NAMALWA (cell line): ENCODE measurements at places on chromosomes 2 and 18.
A peak's percentile ranks its signal among the peaks of the same experiment; 100 is the strongest.

DNA sequence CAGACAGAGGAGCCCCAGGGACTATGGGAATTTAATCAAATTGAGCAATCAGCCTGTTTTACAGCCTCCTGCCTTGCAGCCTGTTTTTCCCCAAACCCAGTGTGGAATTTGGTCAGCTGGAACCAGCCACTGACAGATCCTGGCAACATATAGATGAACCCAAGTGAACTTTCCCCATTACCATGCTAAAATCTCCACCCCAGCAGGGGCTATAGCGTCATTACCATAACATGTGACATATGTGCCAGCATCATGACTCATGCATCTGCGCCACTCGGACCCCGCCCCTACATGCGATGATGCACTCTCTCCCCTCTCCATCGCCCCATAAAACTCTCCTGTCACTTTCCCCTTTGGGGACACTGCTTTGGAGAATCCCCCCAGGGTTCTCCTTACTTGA is 17.3 kb upstream of the FEZ2 start:
- DNase-seq, result no peak

DNA sequence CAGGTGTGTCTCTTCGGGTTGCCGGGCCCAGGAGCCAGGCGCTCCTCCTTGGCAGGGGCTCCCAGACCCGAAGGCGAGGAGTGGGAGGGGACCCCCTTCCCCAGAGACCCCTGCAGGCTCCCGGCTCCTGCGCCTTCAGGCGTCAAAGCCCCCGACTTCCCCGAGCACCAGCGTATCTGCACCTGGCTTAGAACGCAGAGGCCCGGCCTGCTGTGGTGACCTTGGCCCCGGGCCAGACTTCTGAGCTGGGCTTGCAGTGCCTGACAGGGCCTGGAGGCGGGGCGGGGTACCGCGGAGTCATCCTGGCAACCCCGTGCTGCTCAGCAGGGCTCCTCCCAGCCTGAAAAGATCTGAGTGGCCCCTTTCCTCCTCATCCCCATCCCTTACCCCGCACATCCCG is 27.0 kb downstream of the SKA1 start:
- peak; percentile 69 for DNase-seq

- DNase-seq, result no peak
Observed at GRCh38 chr2:132577686-132578085, 92.3 kb downstream of the LYPD1 start.

- no peak for DNase-seq
Observed at GRCh38 chr2:48187503-48187902, 281.2 kb upstream of the FBXO11 start.

DNA sequence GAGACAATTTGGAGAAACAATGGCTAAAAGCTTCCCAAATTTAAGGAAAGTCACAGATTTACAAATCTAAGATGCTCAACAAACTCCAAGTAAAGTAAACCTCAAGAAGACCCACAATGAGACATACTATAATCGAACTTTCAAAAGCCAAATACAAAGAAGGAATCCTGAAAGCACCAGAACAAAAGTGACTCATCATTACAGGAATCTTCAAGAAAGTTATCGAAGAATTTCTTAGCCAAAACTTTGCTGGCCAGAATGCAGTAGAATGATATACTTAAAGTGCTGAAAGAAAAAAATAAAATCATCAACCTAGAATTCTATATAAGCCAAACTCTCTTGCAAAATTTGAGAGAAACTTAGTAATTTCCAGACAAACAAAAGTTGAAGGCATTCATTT is 106.5 kb upstream of the TMEM200C start:
- DNase-seq, result no peak

DNA sequence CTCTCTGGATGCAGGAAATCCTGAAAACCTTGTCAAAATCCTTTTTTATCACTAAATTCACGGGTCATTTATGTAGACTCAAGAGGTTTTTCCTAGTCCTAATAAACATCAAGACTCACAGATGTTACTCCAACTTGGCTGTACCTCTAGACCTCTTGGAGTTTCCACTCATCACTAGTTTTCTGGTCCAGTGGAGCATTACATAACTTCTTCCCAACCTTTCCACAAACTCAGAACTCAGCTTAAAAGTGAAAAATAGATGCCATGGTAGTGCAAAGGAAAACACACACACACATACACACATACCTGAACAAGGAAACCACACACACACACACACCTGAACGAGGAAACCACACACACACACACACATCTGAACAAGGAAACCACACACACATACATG is 807.2 kb downstream of the LRP1B start:
- no peak for DNase-seq

GRCh38 chr2:240250985-240251847 is 110.8 kb upstream of the OTOS start:
- DNase-seq, result no peak

DNA sequence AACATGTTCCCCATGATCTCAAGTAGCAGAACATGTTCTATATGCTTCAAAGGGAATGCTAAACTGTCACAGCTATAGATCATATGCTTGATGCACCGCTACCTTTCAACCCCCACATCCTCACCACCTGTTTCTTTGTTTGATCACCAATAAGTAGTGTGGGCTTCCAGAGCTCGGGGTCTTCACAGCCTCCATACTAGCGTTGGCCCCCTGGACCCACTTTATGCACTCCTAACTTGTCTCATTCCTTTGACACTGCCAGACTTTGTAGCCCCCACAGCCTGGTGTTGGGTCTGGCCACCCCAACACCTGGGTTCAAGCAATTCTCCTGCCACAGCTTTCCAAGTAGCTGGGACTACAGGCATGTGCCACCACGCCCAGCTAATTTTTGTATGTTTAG is 11.6 kb upstream of the RBM44 start:
- DNase-seq, result no peak

DNA sequence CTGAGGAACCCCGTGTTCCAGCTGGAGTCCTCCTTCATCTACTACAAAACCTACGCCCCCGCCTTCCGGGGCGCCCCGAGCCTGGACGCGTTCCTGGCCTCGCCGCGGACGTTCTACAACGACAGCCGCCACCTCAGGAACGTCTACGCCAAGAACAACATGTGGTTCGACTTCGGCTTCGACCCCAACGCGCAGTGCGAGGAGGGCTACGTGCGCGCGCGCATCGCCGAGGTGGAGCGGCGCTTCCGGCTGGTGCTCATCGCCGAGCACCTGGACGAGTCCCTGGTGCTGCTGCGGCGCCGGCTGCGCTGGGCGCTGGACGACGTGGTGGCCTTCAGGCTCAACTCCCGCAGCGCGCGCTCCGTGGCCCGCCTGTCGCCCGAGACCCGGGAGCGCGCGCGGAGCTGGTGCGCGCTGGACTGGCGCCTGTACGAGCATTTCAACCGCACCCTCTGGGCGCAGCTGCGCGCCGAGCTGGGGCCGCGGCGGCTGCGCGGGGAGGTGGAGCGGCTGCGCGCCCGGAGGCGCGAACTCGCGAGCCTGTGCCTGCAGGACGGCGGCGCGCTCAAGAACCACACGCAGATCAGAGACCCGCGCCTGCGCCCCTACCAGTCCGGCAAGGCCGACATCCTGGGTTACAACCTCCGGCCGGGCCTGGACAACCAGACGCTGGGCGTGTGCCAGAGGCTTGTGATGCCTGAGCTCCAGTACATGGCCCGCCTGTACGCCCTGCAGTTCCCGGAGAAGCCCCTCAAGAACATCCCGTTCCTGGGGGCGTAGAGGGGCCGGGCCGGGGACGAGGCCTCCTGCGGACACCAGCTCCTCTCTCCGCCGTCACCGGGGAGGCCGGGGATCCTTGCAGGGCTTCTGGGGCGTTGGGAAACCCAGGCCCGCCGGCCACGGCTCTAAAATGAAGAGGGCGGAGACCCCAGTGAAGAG is 5.3 kb upstream of the NEU4 start:
- DNase-seq, result no peak

GRCh38 chr2:217481577-217481976 is 521.2 kb downstream of the TNS1 start:
- DNase-seq, result no peak

- no peak for DNase-seq
Observed at GRCh38 chr18:76430636-76431035, 64.4 kb downstream of the ZNF516 start.

GRCh38 chr2:214904634-214905033 is 95.2 kb upstream of the BARD1 start:
- DNase-seq, result no peak

DNA sequence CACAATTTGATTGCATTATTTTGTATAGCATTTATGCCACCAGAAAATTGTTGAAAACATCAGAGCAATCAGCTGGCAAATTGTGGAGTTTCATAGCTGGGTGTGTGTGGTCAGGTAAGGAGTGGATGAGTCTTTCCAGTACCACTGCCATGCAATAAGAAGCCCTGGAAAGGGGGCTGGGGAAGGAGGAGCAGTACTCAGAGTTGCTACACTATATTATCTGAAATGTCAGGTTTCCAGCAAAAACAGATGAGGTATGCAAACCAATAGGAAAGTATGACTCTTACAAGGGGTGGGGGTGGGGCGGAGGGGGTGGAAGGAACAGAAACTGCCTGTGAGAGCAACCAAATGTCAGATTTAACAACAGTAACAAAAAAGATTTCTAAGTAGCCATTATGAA is 112.2 kb downstream of the SOS1 start:
- DNase-seq, result no peak

DNA sequence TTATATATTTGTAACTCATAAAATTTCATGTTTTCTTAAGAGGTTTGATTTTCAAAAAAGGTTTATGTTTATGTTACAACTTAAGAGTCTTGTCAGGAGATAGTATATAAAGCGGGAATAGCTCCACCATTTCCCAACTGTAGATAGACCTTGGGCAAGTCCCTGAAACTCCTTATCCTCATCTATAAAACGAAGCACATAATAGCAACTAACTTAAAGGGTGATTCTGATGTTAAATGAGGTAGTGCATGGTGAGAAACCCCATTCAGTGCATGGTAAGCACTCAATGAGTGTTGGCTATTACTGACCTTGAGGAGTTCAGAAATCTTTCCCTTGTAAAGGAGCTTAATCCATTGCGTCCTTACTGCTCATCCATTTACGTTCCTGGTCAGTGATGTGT is 34.1 kb downstream of the KCTD18 start:
- no peak for DNase-seq

DNA sequence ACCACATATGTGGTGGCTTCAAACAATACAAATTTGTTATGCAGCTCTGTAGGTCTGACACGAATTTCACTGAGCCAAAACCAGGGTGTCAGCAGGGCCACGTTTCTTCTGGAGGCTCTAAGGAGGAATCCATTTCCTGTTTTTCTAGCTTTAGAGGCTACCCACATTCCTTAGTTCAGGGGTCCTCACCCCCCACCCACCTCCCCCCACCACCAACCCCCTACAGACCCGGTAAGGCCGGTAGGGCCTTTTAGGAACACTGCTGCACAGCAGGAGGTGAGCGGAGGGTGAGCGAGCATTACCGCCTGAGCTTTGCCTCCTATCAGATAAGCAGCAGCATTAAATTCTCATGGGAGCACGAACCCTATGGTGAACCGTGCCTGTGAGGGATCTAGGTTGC is 10.6 kb upstream of the SLC39A10 start:
- no peak for DNase-seq

DNA sequence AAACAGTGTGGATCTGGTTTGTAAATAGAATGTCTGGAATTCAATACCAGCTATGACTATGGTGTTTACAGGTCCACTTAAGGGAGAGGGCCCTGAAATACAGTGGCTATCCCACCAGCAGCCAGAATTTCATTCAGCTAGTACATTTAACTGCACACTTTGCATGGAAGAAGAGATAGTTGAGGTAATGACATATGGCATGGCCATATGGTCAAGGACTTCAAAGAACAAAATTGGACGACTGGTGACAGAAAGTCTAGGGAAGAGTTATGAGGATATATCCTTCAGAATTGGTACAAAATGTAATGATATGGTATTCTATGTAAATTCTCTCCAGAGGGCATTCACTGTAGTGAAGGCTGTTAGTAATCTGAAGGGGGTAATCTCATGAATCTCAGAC is 105.0 kb downstream of the IKZF2 start:
- DNase-seq, result no peak

GRCh38 chr2:98483257-98483861 is 38.7 kb downstream of the INPP4A start:
- DNase-seq, result no peak
